ENCODE measurements at places on chromosomes 3 and 15. TPM values are rescaled to one million over a fixed set of nuclear protein-coding genes. Genes with fewer than 3 reads are reported as not detected.

- no peak for DNase-seq
These were observed 301.7 kb upstream of the ATP11B start for GRCh38 chr3:182491577-182491976.

DNA sequence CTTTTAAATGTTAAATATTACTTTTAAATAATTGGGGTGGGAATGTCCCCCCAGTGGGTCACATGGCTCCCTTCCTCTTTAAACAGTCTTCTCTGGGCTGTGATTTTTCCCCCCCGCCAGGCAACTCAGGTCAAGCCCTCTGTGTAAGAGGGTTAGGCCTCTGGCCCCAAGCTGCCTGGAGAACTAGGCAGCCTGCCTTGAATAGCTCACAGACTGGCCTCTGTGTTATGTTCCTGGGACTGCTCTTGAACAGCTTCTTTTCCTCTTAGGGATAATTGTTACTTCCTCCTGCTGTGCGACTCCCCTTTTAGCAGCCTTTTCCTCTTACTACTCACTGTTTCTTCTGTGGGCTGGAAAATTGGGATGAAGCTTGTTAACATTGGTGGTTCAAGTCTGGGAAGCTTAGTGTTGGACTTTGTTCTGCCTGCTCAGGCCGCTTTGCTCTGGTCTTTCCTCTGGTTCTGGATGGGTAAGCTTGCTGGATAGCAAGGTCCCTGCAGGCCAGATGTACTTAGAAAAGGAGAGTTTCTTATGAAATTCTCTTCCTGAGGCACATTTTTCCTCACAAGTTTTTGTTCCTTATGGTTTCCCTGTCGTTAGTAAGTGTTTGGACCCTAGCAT is 2.2 kb downstream of the TEX264 start:
- no peak for DNase-seq

DNA sequence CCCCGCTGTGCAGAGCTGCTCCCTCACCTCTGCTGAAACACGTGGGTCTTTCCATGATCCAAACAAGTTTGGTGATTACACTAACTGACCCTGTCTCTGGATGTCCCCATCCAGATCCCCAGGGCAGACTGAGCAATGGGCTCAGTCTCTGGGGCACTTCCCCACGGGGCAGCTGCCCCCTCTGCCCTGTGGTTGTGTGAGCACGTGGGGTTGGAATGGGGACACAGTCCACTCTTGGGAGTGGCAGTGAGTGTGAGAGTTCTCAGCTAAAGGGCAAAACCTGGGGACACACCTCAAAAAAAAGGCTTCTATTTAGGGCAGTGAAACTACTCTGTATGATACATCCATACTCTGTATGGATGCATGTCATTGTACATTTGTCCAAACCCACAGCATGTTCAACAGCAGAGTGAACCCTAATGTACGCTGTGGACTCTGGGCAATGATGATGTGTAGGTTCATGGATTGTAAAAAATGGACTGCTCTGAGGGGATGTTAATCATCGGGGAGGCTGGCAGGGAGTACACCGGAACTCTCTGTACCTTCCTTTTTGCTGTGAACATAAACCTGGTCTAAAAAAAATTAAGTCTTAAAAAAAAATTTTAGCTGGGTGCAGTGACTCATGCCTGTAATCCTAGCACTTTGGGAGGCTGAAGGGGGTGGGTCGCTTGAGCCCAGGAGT is 49.9 kb upstream of the BLM start:
- DNase-seq, result no peak

GRCh38 chr15:58309963-58310928 is 121.5 kb upstream of the LIPC start:
- DNase-seq, result no peak

DNA sequence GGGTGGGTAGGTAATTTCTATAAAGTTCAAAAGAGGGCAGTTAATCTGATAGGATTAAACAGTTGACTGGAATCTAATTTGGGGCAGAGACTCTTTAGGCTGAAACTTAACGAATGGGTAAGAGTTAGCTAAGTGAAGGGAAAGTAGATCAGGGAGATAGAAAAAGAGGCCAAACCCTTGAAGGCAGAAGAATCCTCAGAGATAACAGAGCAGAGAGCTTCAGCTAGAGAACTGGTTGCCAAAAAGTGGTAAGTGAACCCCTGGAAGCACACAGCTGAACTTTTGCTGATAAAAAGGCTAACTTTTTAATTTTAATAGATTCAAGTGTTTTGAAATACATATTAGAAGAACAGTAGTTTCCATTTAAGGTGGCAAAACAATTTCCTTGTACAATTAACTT is 99.2 kb downstream of the FHIT start:
- DNase-seq, result no peak

- no peak for DNase-seq
These were observed 20.8 kb downstream of the CAND2 start for GRCh38 chr3:12817343-12817710.

Gene DLL4
- not detected for total RNA-seq

Gene HACL1
- total RNA-seq, result 23.9 TPM

Data from activated CD8-positive, alpha-beta T cell treated with anti-CD3 and anti-CD28 coated beads, Interleukin-2, amount 10 ng/mL, durations not matched to agents 7 days and 5 days (primary cell).